Kidney tubule cell (primary cell): ENCODE measurements at places on chromosomes 4 and X.

DNA sequence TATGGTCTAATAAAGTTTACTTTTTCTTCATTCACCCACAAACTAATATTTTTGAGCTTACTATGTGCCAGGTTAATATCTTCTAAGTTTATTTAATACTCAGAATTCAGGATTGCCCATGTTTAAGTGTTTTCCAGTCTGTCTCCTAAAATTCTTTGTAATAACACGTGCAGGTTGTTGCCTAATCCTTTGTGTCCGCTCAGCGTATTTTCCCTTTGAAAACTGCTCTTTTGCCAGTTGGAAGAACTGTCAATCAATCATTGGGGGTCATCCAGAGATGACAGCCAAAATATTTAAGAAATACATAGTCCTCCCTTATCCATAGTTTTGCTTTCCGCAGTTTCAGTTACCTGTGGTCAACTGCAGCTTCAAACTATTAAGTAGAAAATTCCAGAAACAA, 63.4 kb downstream of the LNX1 start:
- no peak for DNase-seq

- no peak for DNase-seq
Observed at GRCh38 chr4:169660929-169661328, 40.6 kb downstream of the CLCN3 start.

DNA sequence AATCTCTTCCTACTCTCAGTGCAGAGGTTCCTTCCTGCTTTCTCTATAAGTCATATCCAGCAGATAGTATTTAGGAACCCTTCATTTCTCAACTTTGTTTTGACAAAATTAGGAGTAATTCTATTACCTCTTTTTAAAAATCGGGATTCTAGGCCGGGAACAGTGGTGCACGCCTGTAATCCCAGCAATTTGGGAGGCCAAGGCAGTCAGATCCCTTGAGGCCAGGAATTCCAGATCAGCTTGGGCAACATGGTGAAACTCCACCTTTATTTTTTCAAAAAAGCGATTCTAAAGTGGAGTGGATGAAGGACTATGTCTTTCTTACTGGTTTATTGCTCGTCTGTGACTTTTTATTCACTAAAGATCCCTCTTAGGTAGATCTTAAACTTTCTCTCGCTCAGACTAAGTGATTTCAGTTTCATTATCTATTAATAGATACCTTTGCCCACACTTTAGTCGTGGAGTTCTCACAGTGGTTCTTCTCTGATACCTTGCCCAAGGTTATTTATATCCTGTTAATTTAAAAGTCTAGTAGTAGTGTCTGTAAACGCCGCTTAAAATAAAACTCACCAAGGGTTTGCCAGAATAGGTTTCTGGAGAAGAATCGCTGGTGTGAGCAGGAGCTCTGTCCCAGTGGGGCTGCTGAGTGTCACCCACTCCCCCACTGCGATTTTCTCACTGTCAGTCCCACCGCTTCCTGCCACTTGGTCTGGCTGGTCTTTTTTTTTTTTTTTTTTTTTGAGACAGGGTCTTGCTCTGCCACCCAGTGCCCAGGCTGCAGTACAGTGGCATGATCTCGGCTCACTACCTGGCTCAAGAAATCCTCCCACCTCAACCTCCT, 27.0 kb upstream of the TMEM131L start:
- DNase-seq: no peak

DNA sequence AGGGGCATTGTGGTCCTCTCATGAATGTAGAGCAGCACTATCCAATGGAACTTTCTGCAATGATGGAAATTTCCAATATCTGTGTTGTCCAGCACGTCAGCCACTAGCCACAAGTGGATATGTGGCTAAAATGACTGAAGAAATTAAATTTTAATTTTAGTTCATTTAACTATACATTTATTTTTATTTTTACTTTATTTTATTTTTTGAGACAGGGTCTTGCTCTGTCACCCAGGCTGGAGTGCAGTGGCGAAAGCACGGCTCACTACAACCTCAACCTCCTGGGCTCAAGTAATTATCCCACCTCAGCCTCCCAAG, 13.3 kb upstream of the RBBP7 start:
- no peak for DNase-seq

- DNase-seq: no peak
Observed at GRCh38 chr4:112593438-112594133, 43.1 kb downstream of the ZGRF1 start.

- peak; percentile 39 for DNase-seq
Observed at GRCh38 chrX:156000361-156000926, 2.9 kb downstream of the IL9R start.

GRCh38 chr4:136768925-136769275, 763.4 kb downstream of the PCDH18 start:
- DNase-seq: no peak

- DNase-seq: peak; percentile 96
Observed at GRCh38 chr4:168648929-168649328, 152.1 kb downstream of the PALLD start.

DNA sequence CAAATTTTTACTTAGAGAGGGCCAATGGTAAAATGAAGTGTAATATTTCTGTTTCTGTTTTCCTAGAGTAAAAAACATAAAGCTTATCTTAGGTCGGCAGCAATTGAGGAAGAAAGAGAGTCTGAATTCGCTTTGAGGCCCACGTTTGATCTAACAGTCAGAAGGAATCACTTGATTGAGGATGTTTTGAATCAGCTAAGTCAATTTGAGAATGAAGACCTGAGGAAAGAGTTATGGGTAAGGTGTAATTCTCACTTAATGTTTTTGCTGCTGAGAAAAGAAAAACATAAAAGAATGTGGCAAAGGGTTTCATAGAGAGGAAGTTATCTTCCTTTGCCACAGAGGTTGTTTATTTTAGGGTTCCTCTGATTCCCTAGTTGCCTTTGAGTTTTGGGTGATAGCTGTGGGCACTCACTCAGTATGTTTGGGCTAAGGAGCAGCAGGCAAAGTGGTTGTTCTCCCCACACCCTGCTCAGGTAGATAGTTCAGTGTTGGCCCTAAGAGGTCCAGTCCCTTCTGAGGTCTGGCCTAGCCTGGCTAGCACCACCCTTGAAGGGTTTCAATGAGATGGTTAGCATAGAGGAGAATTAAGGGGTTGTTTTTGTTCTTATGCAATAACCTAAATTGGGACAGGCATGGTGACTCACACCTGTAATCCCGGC, 32.3 kb downstream of the HERC5 start:
- DNase-seq: no peak
